ENCODE measurements at places on chromosomes 11 and 22. TPM values are rescaled to one million over a fixed set of nuclear protein-coding genes. Genes with fewer than 3 reads are reported as not detected.

DNA sequence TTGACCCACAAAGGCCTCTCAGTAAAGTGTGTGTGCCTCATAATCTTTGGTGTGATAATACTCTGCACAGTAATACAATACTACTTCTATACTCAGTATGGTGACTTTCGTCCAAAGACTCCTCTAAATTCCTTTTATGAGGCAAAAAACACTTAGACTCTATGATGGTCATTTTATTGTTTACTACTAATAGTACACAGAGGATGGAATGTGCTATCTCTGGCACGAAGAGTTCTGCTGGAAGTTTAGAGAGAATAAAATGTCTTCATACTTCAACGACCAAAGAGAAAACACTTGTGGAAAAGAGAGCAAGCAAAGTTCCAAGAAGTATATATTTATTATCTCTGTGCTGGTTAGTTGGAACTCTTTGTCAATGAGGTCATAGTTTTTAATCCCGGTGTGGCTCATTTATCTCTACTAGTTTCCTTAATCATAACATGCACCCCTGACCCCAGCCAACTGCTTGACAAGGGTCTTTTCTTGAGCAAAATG is 7.5 kb upstream of the CSTF3 start:
- no peak for DNase-seq

The TTC28 gene
- 88.8 TPM for total RNA-seq

- DNase-seq: no peak
Measured at GRCh38 chr11:13949876-13950275, 12.6 kb upstream of the SPON1 start.

The SMIM35 gene
- total RNA-seq: 1.4 TPM

DNA sequence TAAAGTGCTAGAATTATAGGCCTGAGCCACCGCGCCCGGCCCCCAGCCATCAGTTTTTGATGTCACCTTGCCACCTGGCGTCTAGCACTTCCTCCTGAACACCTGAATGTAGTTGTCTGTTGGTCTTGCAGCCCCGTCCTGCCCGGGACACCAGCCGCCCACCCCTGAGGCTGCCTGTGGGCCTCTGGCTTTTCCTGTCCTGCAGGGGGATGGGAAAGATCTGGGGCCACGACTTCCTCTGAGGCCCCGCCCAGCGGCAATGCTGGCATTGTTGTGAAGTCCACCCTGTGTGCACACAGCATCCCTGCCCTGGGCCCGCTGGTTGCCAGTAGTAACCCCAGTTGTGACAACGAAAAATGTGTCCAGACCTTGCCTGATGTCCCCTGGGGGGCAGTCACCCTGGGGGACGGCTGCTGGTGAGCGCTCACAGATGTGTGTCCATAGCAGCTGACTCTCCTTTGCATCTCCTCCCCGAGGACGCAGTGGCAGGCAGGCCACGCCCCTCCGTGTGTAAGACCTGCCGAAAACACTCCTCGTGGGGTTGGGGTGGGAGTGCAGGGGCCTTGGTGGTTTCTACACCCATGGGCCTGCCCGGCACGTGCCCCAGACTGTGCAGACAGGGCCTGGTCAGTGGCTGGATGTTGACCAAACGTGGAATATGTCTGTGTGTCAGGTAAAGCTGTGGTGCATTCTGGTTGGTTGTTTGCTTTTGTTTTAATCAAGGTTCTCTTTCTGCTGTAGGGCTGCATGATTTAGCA is 6.8 kb downstream of the SELENOO start:
- no peak for DNase-seq

The PHF21B gene
- 2.2 TPM for total RNA-seq

The TMEM45B gene
- total RNA-seq: 2.9 TPM

GRCh38 chr22:44459041-44459440 is 39.0 kb downstream of the RTL6 start:
- no peak for DNase-seq

- DNase-seq: no peak
Measured at GRCh38 chr22:39839204-39839603, 54.4 kb downstream of the ENTHD1 start.

GRCh38 chr11:41382927-41383326 is 76.5 kb downstream of the LRRC4C start:
- DNase-seq: peak; percentile 14

- DNase-seq: peak; percentile 89
Measured at GRCh38 chr22:38239101-38239761, 33.6 kb downstream of the TMEM184B start.

The FAM180B gene
- total RNA-seq: not detected

DNA sequence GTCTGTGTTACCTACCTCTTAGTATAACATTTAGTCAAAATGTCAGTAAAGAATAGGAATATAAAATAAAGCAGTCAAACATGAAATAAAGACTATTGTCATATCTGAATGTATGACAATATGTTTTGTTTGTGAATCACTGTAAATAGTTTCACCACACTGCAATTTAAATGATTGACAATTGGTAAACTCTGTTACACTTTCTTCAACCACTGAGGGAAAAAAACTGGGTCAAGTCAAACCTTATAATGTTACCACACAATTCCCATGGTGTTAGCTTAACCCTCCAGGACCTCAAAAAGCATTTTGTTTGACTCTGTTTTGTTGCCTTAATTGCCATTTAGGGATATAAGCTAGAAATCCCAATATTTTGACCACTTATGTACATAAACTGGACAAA is 10.5 kb upstream of the MMP13 start:
- DNase-seq: no peak

GRCh38 chr11:76362716-76363115 is 18.2 kb downstream of the THAP12 start:
- DNase-seq: no peak

GRCh38 chr11:65419772-65420481 is 2.7 kb upstream of the NEAT1 start:
- DNase-seq: peak; percentile 97

- DNase-seq: peak; percentile 89
Measured at GRCh38 chr11:131253656-131254151, 116.7 kb upstream of the NTM start.

- DNase-seq: no peak
Measured at GRCh38 chr11:122113836-122114825, 1.9 kb downstream of the BLID start.

DNA sequence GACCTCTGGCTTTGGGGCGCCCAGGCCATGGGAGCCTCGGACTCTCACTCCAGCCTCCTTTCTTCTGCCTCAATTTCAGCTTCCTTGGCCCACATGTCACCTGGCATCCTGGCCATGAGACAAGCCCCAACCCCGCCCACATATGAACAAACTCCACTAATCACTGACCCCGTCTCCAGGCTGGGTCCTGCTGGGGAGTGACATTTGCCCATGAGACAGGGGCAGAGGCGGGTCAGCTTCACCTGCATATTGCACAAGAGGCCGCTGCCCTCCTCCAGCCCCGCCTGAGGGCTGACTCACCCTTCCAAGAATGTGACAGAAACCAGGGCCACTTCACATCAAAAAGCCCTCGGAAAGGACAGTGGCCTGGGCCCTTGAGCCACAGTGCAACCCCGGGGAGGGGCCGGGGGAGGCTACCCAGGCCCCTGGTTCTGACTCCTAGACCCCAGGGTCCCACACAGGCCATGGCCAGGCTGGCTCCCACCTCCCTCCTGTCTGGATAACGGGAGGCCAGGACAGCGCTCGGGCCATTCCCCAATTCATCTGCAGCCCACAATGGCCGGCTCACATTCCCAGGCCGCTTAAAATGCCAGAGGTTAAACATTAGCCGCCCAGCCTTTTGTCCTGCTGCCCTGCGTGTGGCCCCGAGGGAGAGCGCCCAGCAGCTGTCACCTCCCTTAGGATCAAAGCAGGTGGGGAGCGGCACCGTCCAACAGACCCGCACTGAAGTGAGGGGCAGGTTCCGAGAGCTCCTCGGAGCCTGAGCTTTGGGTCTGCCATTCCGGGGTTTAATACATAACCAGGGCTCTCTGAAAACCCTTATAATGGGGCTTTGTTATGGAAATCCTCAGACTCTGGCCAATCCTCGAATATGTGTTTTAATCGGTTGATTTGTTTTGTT is 42.3 kb downstream of the TRMU start:
- DNase-seq: no peak

DNA sequence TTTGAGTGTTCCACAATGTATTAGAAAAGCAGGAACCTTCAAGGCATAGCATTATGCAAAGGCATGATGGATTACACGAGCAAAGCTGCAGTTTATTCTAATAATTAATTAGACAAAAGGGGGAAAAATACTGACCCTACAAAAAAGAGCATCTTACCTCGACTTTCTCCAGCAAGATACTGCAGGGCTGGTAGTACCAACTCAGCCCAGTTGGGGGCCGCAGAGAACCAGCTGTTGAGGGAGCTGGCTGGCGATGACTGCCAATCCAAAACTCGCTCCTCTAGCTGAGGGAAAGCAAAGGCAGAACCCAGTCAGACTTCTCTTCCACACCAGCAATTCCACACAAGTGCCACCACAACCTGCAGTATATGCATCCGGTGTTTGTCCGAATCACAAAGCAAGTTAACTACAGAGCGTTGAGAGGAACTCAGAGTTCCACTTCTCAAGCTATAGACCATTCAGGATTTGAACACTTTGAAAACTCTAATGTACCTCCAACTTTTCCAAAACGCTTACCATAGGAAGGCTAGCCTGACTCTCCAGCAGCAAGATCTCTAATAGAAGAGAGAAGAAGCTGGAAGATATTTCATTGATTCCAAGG is 13.7 kb downstream of the NFRKB start:
- peak; percentile 12 for DNase-seq

The TRPC6 gene
- total RNA-seq: 53.4 TPM

The DMC1 gene
- 4.6 TPM for total RNA-seq

DNA sequence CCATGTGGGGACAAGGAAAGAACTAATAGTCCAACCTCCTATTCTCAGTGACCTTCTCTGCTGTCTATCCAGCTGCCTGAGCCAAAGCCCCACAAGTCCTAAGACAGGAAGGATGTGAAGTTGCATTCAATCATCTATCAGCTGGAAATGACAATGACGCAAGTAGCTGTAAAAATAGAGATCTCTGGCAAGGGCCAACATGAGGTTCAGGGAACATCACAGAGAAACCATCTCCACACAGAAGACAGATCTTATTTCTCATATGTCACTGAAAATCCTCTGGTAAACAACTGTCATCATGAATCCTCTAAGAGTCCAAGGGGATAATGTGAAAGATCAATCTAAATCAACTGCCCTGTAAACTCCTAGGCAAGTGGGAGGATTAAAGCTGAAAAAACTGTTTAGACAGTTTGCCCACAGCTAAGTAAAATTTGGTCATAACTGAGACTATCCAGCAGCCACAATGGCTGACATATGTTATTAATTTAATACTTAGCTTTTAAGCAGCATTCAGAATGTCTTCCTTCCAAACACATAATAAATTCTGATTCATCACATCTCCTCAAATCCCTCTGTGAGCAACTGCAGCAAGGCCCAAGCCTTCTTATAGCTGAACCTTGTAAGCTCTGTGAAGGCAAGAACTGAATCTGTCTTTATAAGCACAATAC is 52.1 kb downstream of the ALG9 start:
- DNase-seq: peak; percentile 93

DNA sequence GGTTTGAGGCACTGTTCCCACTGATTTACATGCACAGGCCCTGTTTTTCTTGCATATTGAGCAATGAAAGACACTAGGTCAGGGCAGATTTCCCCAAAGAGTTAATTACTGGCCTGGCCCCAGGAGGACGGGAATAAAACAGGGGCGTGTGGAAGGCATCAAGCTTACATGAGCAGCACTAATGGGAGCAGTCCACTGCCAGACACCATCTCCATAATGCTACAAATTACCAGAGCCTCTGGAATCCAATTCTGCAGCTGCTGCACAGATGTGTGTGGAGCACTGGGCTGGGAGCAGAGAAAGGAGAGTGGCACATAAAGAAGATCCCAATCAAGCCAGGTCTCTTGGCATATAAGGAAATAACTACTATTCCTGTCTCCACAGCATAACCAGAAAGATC is 96.9 kb downstream of the CCDC34 start:
- no peak for DNase-seq

DNA sequence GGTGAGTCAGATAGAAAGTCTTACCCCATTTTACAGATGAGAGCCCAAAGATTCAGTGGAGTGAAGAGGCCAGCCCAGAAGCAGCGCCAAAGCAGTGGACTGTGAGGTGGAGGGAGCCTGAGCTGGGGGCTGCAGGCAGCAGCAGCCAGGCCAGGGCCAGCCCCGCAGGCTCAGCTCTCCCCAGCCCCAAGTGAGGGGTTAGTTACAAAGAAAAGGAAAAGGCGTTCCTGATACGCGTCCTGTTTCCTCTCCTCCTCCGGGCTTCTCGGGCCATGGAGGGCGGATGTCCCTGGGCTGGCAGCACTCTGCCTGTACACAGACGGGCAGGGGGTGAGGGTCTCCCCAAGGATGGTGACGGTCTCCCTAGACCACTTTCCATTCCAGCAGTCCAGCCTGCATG is 44.9 kb downstream of the ARRB1 start:
- DNase-seq: no peak

The FERMT3 gene
- 14.2 TPM for total RNA-seq

DNA sequence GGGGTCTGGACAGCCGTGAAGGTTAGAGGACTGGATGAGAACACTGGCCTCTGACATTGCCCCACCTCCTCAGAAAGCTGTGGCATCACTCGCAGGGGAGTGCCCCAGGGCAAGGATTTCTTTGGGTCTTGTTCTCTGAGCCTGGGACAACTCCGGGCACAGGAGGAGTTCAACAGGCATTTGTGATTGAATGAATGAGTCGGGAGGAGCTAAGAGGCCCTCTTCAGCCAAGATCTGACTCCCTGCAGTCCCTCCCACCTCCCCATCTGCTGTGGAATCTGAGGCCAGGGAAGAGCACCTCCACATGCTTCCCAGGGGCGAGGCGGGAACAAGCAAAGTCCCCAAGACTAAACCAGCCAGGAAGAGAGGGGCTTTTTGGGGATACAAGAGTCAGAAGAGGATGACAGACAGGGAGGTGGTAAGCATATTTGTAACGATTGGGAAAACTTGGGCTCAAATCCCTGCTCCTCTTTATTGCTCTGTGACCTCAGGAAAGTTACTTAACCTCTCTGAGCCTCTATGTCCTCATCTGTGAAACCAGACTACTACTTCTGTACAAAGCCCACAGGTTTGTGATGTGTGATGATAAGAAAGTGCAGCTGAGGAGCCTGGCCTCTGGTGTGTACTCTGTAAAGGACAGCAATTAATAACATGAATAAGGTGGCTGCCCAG is 6.4 kb downstream of the TP53I11 start:
- DNase-seq: no peak

- no peak for DNase-seq
Measured at GRCh38 chr22:48894064-48894671, 933.5 kb downstream of the BRD1 start.

DNA sequence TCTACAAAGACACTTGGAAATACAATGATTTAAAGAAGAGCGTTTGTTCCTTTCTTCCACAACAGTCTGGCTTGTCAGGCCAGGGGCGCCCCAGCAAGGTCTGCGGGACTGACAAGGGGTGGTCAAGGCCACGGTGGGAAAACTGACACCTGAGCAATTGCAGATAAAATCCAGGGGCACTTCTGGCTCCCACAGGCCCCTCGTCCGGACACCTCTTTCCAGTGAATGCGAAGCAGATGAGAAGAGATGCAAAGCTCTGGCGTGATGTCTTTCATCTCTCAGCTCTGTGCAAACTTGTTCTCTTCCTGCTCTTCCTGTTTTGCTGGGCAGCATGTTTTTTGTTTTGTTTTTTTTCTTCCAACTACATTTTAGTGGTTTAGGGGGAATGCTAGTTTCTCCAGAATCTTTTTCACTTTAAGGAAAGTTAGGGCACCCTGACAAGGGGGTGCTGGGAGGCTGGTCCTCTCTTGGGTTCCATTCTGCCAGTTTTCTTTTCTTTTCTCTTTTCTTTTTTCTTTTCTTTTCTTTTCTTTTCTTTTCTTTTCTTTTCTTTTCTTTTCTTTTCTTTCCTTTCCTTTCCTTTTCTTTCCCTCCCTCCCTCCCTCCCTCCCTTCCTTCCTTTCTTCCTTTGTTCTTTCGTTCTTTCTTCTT is 11.1 kb upstream of the CBX6 start:
- DNase-seq: peak; percentile 66

The BTBD18 gene
- total RNA-seq: 3.1 TPM

The OR8G1 gene
- total RNA-seq: 1.9 TPM

- no peak for DNase-seq
Measured at GRCh38 chr11:69075421-69076128, 26.8 kb downstream of the TPCN2 start.
